ENCODE measurements at places on chromosomes 4 and X.
A peak's percentile ranks its signal among the peaks of the same experiment; 100 is the strongest.

DNA sequence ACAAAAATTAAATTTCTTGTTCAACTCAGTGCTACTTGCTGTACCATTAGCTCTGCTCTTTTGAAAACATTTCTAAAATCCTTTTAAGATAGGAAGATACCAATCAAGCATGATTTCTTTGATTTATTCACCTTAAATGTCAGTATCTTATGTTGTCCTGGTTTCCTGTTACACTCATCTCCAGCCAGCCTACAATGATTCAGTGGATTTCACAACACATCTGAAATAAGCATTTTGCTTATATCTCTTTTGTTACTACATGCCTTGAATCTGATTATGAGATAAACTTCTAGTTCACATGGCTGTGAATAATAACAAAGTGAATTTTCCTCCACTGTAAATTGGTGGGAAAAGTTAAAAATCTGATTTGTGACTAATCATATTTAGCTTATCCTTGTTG, 112.5 kb upstream of the BMP3 start:
- peak; percentile 18 for DNase-seq

DNA sequence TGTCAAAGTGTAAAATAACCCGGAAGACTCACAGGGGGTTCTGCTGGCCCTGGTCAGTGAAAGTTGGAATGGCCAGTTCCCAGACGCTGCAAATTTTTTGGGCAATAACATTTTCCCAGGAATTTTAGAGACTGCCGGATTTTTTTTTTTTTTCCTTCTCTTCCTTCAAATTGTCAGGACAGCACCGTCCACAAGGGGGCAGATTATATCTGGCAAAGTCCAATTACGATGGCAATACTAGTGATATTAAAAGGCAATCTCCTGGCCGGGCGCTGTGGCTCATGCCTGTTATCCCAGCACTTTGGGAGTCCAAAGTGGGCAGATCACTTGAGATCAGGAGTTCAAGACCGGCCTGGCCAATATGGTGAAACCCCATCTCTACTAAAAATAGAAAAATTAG, 20.5 kb downstream of the SLC25A5 start:
- peak; percentile 53 for DNase-seq

DNA sequence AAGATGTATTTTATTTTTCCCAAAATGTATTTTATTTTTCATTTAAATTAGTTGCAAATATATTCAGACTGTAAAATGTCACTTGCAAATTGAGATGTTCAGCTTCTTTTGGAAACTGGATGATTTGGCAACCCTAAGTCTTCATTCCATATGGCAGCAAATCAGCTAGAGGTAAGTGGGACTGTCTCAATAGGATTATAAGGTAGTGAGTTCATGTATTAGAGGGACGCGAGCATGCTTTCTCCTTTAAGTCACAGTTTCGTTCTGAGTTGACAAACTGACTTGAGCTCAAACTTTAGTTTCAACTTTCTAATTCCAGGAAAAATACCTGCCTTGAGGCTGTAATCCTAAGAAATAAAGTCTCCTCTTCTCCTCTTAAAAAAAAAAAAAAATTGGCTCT, 44.2 kb upstream of the TMEM131L start:
- DNase-seq: no peak

DNA sequence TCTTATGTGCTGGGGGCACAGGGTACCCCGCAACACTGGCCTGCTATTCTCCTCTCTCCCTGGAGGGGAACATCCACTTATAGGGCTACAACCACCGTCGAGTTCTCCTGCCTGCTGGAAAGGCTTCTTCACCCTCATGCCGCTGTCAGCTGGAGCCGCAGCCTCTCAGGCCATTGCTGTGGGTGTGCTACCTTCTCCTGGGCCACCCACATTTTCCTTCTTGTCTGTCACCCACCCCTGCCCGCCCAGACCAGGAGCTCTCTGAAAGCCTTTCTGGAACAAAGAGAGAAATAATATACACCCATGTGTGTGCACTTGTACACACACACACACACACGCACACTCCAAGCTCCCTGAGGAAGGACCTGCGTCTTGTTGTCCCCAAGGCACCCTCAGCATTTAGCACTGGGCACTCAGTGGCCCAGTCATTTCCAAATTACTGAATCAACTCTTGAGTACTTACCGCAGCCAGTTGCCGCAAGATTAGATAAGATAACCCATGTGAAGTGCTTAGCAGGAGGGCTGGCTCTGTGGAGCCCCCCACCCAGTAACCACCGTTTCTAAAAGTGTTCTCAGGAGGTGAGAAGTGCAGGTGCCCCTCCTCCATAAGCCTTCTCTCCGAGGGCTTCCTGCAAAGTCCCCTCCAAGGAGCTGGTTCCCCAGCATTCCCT, 50.2 kb downstream of the CPZ start:
- DNase-seq: no peak

GRCh38 chrX:22135994-22136684, 104.0 kb downstream of the PHEX start:
- DNase-seq: peak; percentile 67

DNA sequence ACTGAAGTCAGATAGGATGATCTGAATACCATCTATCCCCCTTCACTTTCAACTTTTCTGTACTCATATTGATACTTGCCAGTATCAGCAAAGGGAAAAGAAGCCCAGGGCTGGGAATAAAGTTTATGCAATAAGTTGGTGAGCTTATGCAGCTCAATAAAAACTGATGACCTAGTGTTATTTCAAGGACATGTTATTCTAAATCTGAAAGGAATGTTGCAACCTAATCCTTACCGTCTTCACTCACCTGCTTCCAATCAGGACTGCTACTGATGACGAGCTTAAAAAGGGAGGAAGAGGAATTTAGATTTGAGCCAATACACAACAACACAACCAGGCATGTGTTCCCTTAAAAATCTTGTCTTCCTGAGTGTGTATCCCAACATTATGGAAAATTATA, 419.9 kb downstream of the SPRY1 start:
- peak; percentile 63 for DNase-seq

DNA sequence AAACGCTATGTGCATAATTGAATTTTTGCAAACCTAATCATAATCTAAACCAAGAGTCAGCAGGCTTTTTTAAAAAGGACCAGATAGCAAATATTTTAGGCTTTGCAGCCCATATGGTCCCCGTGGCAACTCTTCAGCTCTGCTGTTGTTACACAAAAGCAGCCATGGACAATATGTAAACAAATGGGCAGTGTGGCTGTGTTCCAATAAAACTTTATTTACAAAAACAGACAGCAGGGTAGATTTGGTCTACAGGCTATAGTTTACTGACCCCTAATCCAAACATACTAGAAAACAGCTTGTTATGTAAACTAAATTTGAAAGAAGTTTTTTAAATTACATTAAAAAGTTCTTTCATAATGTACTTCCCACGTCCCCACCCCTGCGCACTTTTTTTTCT, 53.1 kb downstream of the FUNDC1 start:
- no peak for DNase-seq

- no peak for DNase-seq
Observed at GRCh38 chrX:35244796-35245508, 302.4 kb downstream of the FAM47B start.

GRCh38 chr4:46594661-46595060, 204.7 kb upstream of the GABRA2 start:
- no peak for DNase-seq

- no peak for DNase-seq
Observed at GRCh38 chr4:84312426-84313012, 186.6 kb downstream of the NKX6-1 start.

GRCh38 chrX:154742613-154743012, 8.3 kb downstream of the GAB3 start:
- no peak for DNase-seq

DNA sequence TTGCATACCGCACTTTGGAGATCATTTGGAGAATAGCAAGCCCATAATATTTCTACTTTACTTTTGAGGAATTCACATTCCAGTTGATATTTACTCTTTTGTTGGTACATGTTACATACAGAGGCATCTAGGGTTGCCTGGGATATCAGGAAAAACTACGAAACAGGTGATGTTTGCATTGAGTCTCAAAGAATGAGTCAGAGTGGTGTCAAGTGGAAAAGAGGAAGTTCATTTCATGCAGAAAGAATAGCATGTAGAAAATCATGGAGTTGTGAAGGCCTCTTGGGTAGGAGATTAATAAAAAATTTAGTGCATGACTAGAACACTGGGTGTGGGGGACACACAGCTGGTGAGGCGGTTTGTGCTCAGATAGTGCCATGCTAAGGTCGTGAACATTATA, 33.5 kb upstream of the ELOVL6 start:
- no peak for DNase-seq

DNA sequence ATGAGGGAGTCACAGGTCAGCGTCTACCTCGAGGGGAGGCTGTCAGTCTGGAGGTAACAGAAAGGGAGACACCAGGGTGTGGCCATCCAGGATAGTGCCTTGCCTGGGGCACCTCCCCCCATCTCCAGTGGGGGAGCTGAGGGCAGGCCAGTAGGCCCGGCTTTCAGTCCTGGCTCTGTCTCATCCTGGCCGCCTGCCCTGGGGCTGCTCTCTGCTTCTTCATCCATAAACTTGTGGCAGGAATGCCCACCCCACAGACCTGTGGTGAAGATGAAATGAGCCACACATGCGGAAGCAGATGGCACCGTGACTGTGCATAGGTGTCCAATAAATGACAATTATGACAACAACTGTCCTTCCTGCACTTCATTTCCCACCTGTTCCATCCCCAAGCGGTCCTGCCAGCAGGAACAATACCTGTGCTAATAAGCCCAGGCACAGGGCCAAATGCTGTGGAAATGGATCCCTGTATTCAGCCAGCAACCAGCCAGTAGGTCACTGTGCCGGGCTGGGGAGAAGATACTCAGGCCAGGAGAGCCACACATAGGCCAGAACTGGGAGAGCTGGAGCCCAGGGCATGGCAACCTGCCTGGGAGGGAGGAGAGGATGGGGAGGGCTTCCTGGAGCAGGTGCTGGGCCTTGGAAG, 30.2 kb downstream of the TRO start:
- no peak for DNase-seq

GRCh38 chr4:173478201-173478912, 51.7 kb downstream of the HAND2 start:
- peak; percentile 67 for DNase-seq

DNA sequence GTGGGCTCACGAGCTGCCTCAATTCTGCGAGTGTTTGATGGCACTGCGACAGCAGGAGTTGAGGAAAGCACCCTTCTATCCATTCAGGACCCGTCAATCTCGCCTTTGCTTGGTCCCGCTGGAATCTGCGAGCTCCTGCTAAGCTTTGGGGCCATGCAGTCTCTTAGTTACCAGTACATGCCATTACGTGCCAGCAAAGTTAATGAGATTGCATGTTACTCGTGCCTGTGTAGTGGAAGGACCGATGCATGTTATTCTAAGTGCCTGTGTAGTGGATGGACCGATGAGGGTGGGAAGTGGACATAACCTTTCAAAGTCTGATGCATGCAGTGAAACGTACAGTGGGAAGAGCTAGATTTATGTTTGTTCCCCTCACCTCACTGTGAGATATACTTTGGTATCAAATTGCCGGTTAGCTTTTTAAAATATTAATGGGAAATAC, 569 bp downstream of the RPS3A start:
- peak; percentile 61 for DNase-seq

GRCh38 chr4:169931964-169932363, 94.2 kb downstream of the MFAP3L start:
- no peak for DNase-seq

- peak; percentile 64 for DNase-seq
Observed at GRCh38 chr4:110091434-110092140, 106.8 kb downstream of the ELOVL6 start.

- no peak for DNase-seq
Observed at GRCh38 chrX:40694802-40695201, 40.5 kb downstream of the MED14 start.

DNA sequence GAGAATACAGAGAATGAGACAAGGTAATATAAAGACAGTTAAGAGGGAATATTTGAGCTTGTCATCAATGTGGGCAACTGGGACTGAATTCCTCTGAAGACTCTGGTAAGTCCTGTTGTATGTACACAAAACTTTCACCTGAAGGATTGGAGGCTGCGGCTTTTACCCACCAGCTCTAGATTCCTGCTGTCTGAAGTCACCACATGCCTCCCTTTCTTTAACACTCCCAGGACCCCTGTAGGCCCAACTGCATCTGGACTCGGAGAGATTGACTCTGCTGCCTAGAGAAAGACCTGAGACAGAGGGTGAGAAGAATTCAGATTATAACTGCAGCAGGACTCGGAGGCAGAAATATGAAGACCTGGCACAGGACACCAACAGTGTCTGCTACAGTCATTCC, 1048.0 kb downstream of the PDHA2 start:
- DNase-seq: no peak

DNA sequence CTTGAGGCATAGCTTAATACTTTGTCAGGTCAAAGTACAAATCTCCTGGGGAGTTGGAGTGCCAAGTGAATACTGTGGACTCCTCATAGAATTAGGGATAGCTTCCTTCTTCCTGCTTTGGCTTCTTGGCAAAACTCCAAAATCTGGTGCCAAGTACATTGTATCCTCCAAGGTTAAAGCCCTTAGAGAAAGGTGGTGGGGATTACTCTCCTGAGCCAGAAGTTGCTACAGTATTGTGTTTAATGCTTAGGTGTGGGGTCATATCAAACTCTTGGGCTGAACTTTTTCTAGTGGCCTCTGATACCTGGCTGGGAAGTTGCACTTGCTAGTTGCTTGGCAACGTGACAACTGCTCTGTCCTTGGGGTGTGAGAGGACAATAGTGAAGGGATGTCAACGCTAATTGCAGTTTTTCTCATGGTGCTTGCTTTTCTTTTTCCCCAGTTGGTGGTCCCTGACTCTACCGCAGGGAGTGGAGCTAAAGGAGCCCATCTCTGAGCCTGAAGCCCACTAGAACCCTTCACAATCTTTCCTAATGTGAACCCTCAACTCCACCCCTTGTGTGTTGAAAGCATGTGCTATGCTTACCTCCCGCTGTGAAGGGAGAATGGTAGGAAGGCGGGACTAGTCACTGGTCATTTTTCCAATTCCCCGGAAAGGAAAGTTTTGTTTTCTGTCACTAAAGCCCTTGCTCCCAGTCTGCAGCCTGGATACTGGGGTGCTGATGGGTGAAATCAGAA, 35.5 kb downstream of the DLG3 start:
- DNase-seq: no peak

DNA sequence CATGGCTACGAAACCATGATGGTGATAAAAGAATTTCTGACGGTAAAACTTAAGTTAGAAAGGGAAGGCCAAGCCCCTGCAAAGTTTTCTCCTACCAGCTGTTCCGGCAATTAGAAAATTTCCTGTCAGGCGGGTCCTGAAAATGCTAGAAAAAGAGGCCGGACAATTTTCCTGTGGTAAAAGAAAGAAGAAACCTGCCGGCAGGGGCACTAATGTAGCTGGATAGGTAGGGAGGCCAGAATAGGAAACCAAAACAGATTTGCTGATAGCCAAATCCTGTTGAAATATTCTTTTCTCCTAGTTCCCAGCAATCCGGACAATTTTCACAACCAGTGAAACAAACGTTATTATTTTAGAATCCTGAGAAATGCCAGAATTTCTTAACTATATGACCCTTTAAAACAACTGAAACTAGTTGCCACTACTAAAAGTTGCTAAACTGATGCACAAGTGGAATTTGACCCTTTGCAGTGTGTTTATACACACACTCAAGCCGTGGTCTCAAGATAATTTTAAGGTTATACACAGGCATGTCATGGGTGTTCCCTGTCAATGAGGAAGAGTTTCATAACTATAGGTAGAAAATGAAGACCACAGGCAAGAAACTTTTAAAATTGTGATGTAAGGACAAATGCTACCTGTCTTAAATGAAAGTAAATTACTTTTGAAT, 47.7 kb downstream of the RPS6KA3 start:
- DNase-seq: no peak

GRCh38 chr4:138053641-138054301, 188.4 kb downstream of the SLC7A11 start:
- peak; percentile 86 for DNase-seq

Data from AG10803 (cell line).